ENCODE measurements at places on chromosomes 7 and 10.

- DNase-seq = peak; percentile 54
Measured at GRCh38 chr7:130446259-130446658, 5.4 kb upstream of the CEP41 start.

DNA sequence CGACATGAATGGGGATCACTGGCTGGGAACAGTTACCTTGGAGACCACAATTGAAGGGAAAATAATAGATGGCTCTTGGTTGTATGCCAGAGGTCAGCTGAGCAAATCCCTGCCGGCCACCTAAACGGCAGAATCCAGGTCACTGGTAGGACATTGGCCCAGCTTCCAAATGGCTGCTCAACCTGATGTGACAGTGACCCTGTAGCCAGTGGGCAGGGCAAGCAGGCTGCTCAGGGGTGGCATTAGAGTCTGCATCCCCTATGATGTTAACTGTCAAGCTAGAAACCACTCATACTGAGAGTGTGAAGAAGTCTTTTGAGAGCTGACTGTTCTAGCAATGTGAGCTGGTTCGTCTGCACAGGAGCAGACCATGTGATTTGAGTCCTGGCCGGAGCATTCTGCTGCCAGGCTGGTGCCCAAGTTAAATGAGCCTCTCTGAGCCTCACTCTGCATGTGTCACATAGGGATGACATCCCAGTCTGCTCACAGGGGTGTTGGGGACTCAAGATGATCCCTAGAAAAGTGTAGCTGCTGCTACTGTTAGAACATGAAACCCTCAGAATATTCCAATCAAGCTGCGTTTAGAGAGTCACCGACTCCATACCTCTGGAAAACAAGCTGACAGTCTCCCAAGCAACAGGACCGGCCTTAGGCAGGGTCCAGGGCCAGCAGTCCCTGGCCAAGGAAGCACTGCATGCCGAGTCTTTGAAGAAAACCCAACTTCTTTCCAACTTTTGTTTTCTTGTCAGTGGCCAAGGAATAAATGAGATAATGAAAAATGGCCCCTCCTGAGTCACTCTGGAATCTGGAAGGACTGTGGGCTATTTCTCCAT is 69.7 kb downstream of the VWA2 start:
- DNase-seq = peak; percentile 21

DNA sequence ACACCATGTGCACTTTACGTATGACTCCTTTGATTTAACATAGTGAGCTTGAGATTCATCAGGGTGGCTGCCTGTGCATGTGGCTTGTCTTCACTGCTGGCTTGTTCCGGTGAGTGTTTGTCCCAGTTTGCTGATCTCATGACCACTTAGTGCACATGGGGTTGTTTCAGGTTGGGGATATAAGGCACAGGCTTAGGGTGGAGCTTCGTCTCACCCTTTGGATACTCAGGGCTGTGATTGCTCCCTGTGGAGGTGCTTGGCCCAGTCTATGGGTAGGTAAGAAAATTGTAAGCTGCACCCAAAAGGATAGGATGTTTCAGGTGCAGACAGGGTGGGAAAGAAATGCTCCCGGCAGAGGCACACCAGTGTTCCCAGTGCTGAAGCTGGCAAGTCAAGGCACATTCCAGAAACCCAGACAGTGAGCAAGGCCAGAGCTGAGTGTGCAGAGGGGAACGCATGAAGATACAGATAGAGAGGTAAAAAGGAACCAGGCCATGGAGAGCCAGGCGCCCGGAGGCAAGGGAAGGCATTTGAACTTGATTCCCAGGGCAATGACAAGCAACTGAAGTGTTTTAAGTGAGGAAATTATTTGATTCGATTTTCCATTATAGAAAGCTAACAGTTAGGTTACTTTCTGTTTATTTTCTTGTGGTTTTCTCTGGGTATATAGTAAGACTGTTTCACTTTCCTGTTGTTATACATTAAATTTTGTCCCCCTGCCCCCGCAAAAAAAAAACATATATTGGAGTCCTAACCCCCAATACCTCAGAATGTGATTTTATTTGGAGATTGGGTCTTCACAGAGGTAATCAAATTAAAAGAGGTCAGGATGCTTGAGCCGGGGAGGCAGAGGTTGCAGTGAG is 289.8 kb upstream of the KLF6 start:
- no peak for DNase-seq

DNA sequence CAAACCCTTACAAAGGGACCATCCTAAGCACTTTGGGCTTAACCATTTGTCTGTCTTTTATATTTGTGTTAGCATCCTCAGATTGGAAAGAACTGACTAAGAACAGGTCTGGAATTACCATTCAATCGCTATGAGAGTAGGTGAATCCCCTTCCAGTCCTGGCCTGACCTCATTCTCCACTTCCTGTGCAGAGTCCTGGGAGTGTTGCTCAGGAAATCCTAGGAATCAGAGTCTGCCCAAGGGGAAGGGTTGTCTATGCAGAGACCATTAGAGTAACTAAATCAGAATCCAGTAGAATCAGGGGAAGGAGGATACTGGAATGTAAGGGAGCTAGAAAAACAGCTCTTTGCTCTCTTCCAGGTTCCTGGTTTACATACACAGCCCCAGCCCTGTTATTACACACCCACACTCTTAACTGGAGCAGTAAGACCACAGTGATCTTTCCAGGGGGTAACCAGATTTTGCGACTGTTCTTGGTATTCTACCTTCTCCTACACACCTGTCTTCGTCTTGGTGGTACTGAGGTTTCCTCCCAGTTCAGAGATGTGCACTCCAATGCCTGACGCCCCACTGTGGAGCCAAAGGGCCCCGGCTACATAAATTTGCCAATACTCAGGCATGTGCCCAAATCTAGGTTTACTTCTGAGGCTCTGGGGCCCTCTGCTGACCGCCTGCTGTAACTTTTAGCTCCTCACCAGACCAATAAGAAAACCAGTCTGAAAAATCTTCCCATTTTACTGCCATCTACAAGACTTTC is 103.7 kb downstream of the RNF216 start:
- DNase-seq = peak; percentile 58

GRCh38 chr10:6917125-6917524 is 337.0 kb upstream of the PRKCQ start:
- DNase-seq = no peak

Measured in activated CD4-positive, alpha-beta T cell treated with anti-CD3 and anti-CD28 coated beads, Interleukin-2, Interleukin-6, amounts not matched to agents 100 ng/mL and 50 ng/mL, durations not matched to agents 16 hours and 8 hours (primary cell).